ENCODE measurements at places on chromosomes 12 and 14.

DNA sequence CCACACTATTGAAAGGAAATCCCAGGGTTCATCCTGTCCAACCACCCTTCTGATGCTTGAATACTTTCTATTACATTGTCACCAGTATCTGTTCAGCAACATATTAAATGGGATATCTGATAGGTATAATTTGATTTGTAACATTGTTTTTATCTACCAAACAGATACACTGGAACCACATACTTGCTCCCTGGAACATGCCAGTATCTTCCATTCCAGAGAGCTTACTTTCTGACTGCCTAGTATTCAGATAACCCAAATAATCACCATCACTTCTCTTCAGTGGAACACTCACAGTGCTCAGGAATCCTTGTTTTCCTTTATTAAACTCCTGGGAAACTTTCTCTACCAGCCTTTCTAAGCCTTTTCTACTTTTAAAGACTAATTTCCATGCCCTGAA lies 19.3 kb downstream of the LRP6 start:
- no peak for DNase-seq

- DNase-seq, result no peak
Observed at GRCh38 chr12:55132816-55133215, 6.6 kb downstream of the OR9K2 start.

- no peak for DNase-seq
Observed at GRCh38 chr14:29681316-29681715, 246.3 kb downstream of the PRKD1 start.

GRCh38 chr14:69002069-69002468 lies 23.0 kb upstream of the ACTN1 start:
- DNase-seq, result no peak

DNA sequence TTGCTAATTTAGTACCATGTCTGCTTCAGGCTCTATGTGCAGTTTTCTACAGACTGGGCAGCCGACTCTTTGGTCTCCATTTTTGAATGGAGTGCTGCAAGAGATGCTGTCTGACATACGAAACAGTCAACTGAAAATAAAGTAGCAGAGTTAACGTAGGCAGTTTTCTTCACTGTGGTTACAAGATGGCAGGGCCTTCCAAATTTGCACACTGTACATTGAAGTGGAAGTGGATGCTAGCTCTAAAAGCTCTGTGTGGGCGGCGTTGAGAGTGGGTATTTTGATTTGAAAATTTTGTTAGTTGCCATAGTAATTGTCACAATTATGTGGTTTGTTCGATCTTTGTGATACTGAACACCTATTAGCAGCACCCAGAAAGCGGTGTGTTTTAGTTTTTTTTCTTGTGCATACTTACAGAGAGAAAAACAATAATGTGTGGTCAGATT lies 154.9 kb upstream of the ATP2B1 start:
- DNase-seq, result no peak

- peak; percentile 62 for DNase-seq
Observed at GRCh38 chr14:75561013-75561432, 17.4 kb upstream of the FLVCR2 start.

DNA sequence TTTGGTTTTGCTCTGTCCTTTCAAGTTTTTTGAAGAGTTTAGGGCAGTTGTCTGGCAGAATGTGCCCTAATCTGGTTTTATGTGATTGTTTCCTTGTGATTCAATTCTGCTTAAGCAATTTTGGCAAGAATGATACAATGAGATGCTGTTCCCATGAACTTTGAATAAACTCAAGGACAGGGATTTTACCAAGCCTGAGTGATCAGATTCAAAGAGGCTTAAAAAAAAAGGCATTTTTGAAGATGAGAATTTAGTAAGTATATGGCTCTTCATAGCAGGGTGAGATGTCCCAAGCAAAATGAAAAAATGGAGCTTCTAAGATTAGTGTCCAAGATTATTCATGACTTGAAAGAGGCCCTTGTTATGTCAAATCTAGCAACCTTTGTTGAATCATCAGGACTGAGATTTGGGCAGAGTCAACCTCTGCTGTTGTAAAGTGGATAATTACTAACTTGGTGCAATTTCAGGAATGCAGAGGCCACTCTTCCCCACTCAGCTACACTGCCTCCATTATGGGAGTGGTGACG lies 180.6 kb upstream of the NUDT4 start:
- no peak for DNase-seq

DNA sequence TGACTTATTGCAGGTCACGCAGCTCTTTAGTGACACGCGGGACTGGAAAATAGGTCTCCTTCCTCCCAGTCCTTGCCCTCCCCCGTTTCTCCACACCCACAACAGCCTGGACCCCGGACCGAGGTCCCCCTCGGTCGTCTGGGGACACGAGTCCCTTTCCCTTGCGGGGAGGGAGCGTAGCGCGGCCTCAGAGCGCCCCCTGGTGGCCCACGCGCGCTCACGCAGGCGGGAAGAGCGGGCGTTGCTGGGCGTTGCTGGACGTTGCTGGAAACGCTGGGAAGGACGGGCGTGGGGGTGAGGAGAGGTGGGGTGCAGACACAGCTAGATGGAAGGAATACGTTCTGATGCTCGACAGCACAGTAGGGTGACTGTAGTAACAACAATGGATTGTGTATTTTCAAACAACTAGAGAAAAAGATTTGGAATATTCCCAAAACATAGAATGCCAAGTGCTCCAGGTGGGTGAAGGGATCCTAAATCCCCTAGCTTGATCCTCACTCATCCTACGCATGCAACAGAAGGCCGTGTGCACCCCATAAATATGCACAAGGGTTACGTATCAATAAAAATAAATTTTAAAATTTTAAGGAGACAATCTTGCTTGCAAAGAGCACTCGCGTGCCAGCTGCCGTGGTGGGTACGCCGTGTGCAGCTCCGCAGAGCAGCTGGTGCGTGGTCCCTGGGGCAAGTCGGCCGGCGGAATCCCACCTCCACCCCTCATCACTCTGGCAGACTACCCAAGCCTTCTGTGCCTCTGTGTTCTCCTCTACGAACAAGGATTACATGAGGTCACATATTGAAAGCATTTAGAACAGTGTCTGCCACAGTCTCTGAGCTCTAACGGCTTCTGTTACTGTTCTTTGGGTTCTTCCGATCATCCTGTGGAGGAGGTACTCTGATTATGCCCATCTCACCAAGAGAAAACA lies 87.4 kb downstream of the B4GALNT3 start:
- DNase-seq, result peak; percentile 53

GRCh38 chr12:107645630-107646333 lies 39.8 kb upstream of the PWP1 start:
- peak; percentile 23 for DNase-seq

DNA sequence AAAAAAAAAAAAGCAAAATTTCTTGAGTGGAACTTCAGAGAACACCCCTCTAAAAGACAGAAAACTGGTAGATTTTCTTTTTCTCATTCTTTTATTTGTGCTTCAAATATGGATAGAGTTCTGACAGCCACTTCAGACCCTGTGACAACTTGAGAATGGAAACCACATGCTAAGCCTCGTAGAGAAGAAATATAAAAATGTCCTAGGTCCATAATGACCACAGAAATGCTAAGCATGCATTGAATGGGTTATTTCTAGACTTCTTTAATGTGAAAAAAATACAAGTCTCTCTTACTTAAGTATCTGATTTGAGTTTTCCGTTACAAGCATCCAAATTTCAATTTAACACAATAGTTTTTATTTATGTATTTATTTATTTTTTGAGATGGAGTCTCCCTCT lies 28.3 kb upstream of the DIO2 start:
- DNase-seq, result no peak

GRCh38 chr12:91743704-91744321 lies 401.8 kb downstream of the BTG1 start:
- DNase-seq, result no peak

DNA sequence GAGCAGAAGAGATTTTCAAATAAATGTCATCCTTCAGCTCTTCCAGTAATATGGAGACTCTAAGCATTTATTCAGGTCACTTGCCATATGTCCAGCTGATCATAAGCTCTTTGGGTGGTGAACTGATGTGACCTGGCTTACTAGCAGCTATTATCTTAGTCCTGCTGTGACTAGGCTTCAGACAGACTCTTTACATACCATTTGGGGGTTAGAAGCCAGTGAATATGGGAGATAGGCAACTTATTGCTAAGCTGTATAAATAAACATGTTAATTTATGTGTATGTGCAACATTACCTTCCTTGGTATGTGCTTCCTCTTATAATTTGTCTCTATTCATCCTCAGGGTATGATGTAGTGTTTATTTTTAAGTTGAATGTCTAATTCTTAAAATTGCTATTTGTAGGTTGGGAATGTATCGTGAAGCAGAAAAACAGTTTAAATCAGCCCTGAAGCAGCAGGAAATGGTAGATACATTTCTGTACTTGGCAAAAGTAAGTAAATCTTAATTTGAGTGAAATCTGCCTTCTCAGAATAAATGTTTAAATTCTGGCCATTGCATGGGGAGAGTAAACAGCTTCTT lies 32.4 kb downstream of the TTC8 start:
- no peak for DNase-seq

GRCh38 chr12:2039034-2039433 lies 13.8 kb upstream of the CACNA1C start:
- no peak for DNase-seq

- no peak for DNase-seq
Observed at GRCh38 chr12:111126331-111126730, 206.0 kb upstream of the MYL2 start.

DNA sequence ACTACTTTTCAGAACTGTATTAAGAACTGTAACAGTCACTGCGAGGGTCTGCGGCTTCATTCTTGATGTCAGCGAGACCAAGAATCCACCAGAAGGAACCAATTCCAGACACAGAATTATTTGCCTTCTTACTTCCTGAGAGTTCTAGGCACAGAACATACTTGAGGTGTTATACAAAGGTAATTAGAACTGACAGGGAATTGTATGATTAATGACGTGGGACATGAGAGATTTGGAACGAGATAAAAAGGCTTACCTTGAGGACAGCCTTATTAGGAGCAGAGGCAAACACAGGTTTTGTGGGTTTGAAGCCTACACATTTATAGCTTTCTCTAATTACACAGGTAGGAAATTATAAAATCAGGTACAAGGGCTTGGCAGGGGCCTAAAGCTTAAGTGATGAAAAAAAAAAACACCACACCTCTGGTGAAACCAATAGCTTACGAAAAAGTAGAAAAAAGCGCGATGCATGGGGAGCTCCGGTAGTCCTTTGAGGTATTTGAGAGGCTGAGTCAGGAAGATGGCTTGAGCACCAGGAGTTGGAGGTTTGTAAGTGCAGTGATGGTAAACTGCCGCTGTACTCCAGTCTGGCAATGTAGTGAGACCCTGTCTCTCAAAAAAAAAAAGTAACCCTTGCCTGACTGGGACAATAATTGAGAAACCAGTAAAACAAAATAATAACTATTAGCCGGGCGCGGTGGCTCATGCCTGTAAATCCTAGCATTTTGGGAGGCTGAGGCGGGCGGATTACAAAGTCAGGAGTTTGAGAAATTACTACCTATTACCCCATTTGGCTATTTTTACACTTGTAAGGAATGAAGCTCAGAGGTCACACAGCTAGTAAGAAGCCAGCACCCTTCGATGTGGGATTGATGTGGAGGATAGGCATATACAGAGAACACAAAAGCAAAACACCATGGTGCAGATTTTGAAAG lies 795 bp upstream of the ACOT2 start:
- DNase-seq, result peak; percentile 2

Measured in NCI-H1092 treated with DMSO at 0.1 percent for 48 hours (cell line).